Activated CD8-positive, alpha-beta memory T cell treated with anti-CD3 and anti-CD28 coated beads for 1 hour (primary cell): ENCODE measurements at places on chromosomes 7 and 10.

DNA sequence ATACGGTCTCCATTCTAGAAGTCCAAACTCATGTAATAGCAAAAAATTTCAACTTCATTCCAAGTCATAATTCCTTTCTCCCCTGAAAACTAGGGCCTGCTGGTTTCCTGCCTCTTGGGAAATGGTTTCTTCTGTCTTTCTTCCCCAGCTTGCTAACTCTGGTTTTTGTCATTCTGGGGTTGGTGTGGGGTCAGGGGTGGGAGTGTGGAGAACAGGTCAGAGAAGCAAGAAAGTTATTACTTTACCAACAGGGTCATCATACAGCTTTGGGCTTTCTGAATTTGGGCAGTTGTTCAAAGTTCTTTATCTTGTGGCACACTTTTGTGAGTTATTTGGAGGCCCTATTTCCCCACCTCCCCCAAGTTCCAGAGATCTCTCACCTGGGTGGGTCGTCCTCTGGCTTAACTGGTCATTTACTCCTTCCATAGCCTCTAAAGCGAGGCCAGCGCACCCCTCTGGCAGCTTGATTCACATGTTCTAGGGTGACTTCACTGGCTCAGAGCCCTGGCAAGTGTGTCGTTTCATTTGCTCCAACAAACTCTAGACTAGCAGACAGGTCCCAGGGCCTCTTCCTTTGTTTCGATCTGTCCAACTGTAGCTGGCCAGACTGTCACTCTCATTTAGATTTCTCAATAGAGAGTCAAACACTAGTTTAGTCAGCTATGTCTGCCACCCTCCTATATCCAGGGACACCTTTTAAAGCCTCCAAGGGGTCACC is 161.2 kb downstream of the JCAD start:
- DNase-seq: no peak

DNA sequence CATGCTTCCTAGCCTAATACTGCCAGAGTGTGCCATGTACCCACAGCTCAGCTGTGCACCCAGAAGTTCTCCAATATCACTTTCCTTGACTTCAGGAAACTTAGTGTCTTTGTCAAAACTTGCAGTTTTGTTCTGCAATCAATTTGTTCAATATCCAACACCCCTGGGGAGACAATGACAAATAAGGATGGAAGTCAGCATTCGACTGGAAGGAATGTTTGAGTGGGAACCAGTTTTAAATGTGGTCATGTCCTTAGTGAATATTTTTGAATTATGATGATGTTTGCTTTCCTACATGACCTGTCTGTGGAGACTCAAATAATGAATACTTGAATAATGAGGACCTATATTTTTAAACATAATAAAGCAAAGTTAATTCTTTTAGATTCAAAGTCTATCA is 112.0 kb downstream of the ANK3 start:
- DNase-seq: no peak

DNA sequence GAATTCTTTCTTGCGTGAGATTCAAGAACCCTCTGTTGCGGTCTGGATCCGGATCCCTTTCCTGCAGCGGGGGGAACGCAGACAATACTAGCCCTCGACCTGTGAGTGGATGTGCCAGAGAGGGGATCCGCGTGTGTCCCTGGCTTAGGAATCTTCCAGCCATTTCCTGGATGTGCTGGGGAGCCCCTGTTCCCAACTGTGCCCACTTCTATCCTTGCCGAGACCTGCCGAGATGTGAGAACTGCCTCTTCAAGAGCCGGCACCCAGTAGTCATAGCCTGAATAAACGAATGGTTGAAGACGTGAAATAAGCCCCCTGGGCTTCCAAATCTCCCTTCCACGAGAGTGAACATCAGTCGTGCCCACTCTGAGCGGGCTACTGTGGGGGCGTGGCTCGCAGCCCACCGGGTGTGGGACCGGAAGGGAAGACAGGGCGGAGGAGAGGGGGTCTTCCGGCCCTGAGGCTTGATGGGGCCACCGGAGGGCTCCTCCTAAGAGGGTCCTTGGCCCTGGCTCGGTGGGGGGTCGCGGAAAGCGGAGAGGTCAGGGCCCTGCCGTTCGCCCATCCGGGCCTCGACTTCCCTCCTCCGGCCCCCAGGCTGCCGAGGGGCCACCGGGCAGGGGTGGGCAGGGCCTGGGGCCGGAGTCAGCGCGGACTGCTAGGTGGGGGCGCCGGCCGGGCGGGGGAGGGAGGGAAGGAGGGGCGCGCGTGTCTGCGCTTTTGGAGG is 1.3 kb upstream of the CCDC136 start:
- no peak for DNase-seq

DNA sequence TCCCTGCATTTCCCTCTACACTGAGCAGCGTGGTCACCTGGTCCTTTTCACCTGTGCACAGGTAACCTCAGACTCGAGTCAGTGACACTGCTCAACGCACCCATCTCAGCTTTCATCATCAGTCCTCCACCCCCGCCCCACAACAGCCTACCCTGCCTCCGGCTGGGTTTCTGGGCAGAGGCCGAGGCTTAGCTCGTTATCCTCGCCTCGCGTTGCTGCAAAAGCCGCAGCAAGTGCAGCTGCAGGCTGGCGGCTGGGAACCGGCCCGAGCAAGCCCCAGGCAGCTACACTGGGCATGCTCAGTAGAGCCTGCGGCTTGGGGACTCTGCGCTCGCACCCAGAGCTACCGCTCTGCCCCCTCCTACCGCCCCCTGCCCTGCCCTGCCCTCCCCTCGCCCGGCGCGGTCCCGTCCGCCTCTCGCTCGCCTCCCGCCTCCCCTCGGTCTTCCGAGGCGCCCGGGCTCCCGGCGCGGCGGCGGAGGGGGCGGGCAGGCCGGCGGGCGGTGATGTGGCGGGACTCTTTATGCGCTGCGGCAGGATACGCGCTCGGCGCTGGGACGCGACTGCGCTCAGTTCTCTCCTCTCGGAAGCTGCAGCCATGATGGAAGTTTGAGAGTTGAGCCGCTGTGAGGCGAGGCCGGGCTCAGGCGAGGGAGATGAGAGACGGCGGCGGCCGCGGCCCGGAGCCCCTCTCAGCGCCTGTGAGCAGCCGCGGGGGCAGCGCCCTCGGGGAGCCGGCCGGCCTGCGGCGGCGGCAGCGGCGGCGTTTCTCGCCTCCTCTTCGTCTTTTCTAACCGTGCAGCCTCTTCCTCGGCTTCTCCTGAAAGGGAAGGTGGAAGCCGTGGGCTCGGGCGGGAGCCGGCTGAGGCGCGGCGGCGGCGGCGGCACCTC is at the start of the genes KLLN and PTEN:
Gene KLLN (minus strand): TSS at position 481 of the 891 bp plus-strand sequence. CDS start 1,046 bp downstream, outside the sequence.
Gene PTEN (plus strand): TSS at position 573 of the 891 bp plus-strand sequence. CDS start 845 bp downstream, outside the sequence.
- DNase-seq: peak; percentile 56

DNA sequence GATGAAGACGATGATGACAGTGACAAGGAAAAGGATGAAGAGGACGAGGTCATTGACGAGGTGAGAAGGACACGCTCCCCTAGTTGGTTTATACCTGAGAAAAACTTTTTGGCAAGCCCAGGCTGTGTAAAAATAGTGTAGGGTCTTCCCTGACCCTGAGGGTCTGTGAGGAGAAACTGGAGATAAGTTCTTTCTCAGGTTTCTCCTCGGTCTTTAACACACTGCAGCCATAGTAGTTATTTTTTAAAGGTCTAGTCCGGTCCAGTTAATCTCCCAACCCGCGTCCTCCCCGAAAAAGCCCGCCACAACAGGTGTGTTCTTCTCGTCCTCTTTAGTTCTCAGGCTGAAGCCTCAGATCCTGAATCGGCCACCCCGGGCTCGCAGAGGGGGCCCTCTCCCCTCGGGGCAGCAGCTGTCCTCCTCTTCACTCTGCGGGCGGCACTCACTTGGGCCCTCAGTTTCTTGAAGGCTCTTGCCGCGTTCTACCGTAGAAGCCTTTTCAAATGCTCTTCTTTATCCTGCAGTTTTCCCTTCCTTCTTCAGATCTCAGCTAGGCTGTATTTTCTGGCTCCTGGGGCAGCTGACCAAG is 411 bp downstream of the BCCIP start:
- DNase-seq: no peak

DNA sequence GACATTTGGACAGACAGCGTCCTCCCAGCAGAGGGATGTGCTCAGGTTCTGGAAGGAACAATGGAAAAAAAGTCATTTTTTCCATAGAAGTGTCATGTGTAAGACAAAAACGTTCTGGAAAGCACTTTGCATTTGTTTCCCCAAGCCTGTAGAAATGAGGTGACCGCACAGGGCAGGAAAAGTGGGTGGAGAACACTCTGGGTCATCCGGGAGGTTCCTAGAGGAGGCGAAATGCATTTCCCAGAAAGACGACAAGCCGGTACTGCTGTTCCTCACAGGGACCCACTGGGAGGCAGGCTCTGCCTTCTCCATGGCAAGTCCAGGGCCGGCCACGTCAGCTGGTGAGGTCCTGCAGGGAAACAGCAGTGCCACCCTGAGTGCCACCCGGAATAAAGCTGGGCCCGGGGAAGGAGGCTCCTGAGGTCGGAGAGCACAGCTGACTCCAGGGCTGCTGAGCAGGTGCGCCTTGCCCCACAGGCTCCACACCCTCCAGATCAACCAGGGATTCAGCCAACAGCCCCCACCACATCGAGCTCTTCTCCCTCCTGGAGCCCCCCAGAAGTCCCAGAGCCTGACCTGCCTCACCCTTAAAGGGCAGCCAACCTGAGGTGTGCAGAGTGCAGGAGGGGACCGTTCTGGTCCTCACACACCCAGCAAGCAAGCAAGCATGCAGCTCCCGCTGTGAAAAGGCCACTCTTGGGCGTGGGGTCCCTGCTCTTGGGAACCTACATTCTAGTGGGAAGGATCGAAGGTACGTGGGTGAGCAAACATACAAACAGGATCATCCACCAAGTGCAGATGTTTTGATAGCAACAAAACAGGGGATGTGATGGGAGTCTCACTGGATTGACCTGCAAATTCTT is 28.8 kb upstream of the INPP5A start:
- no peak for DNase-seq
